CD4-positive, CD25-positive, alpha-beta regulatory T cell (primary cell): ENCODE measurements at places on chromosomes 5 and 9. TPM values are rescaled to one million over a fixed set of nuclear protein-coding genes. Genes with fewer than 3 reads are reported as not detected.

Gene NPR3
- not detected for polyA plus RNA-seq

Gene NPR2
- polyA plus RNA-seq, result 0.46 TPM

GRCh38 chr9:35195683-35196082, 33.9 kb downstream of the UNC13B start:
- DNase-seq, result no peak

GRCh38 chr9:33619666-33620404, 95.8 kb downstream of the ANKRD18B start:
- DNase-seq, result no peak

- DNase-seq, result no peak
These were observed 19.1 kb downstream of the TRMO start for GRCh38 chr9:97903177-97903576.

- no peak for DNase-seq
These were observed 7.8 kb downstream of the GZMA start for GRCh38 chr5:55110217-55110616.

DNA sequence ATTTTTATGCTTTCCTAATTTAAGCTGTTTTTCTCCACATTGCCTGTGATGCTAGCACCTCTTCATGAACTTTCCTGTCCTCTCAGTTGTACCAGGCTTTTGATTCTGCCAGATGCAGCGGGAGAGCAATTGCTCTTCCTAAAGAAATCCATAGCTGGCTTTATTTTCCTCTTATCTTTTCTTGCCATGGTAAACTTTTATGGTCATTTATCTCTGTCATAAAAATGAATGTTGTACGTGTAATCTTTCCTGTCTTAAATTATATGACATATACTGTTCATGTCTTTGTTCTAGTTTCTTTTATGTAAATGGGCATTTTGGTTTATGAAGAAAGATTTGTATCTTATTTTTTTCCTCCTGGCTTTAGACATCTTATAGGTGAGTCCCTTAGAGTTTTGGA, 127.5 kb downstream of the SH3GL2 start:
- DNase-seq, result no peak

DNA sequence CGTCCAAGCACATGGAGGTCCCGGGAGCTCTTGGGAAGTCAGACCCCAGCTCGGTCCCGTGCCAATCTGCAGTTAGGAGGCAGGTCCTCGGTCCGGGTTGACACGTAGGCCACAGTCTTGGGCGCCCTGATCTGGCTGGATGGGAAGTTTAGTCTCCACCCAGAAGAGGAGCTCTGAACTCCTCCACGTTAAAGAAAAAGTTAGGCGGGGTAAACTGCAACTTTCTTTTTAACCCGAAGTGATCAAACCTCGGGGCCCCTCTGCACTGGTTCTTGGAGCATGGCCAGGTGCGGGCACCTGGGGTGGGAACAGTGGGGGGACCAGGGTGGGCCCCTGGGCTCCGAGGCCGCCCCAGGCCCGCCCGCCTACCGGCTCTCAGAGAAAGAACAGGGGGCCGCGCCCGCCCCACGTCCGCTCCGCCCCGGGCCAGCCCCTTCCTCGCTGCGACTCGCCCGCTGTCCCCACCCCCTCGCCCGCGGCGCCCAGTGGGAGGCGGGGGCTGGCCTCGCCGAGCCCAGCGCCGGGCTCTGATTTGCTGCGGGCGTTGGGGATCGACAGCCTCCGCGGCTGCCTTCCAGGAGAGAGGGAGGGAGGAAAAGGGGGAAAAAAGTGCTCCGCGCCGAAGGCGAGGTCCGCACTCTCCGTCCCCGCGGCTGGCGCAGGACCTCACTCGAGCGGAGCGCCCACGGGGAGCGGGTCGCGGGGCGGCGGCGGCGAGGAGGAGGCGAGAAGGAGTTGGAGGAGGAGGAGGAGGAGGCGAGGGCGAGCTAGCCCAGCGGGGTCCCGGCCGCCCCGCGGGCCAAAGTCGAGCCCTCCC, at the start of gene COL5A1:
COL5A1 (plus strand) TSS at position 631 of the 817 bp plus-strand sequence. CDS start 385 bp downstream, outside the sequence.
- DNase-seq, result peak; percentile 31

DNA sequence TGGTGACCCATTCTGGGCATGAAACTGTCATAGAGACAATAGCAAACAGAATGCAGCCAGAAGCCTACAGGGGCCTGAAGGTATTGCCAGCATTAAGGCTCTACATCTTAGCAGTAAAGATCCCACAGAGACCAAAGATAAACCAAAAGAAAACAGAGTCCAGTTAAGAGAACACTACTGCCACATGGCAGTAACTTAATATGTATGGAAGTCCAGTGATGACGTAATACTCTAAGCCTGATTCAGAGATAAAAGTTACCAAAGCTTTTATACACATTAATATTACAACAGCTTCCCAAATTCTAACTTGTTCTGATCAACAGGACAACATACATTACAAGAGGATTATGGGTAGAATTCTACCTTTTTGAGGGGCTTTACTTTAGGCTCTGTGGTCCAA, 371.5 kb downstream of the PRELID2 start:
- DNase-seq, result no peak
